NCI-H526 (cell line): ENCODE measurements at places on chromosomes 16 and 17.

GRCh38 chr17:7502987-7503386 lies 18.8 kb downstream of the POLR2A start:
- DNase-seq, result no peak

DNA sequence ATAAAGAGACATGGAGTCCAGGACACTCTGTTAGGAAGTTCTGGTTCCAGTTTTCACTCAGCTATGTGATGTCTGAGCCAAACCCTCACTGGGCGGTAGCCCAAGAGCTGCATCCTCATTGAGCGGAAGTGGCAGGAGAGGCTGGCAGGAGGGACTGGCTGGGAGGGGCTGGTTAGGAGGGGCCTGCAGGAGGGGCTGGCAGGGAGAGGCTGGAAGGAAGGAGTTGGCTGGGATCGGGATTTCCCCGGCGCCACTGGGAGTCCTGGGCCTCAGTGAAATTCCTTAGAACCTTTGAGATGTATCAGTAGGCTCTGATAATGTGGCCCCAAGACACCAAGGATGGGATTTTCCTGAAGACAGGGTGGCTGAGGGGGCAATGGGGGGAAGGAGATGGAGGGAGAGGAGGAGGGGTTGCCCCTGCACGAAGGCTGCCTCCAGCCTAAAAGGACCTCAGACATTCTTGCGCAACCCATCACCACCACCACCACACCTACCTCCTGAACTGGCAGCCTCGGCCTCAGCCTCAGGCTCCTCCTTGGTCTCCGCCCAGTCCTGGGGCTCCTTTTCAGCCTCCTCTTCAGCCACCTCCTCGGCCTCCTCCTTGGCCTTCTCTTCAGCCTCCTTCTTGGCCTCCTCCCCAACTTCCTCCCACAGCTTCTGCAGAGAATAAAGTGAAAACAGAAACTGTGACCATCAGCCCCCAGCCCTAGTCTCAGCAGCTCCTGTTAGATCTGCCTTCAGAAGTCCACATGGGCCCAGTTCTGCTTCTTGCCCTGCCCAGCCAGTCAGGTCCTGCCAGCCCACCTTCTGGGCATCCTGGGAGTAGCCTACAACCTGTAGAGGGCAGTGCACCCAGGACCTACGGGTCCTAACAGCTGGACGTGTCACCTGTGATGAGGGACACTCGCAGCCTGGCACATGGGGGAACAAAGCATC lies 31.7 kb downstream of the CNGB1 start:
- DNase-seq, result no peak

DNA sequence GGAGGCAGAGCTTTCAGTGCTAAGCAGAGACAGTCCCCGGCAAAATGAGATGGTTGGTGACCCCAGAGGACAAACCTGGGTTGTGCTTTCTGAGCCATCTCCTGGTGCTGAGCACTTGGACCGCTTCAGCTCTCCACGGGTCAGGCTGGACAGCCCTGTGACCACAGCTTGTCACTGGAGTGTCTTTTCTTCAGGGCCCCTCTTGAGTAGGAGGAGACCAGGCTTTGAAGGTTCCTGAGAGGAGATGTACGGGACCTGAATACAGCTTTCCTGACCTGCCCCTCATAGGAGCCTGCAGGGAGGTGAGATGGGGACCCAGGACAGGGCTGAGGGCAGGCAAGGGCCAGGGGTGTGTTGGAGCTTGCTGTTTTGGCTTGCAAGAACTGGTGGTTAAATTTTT lies 17.8 kb upstream of the ADGRG1 start:
- no peak for DNase-seq

DNA sequence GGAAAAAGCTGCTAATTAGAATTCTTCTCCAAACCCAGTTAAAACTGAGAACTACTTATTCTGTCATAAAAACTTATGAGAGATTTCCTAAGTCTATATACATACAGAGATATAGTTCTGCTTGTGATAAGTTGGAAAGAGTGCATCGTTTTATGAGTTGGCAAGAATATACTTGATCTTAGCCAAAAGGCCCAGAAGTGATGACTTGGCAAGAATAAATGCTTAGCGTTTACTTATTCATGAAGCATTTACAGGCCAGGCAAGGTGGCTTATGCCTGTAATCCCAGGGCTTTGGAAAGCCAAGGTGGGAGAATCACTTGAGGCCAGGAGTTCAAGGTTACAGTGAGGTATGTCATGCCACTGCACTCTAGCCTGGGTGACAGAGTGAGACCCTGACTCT lies 81.7 kb downstream of the CYB561 start:
- DNase-seq, result no peak

DNA sequence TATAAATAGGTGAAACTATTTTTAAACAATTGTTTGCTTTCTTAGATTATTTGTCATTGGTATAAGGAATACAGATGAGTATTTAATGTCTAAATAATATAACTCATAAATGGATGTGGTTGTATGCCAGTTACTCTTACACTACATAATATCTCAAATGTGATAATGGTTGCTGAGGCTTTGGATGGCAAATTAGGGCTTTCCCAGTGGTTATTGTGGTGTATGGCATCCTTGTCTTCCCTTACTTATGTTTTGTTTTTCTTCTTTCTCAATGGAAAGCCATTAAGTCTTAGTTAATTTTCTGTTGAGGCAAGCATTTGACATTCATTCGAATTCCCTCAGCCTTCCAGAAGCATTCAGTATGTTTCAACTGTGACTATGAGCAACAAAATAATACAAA lies 10.5 kb downstream of the OMG start:
- no peak for DNase-seq

DNA sequence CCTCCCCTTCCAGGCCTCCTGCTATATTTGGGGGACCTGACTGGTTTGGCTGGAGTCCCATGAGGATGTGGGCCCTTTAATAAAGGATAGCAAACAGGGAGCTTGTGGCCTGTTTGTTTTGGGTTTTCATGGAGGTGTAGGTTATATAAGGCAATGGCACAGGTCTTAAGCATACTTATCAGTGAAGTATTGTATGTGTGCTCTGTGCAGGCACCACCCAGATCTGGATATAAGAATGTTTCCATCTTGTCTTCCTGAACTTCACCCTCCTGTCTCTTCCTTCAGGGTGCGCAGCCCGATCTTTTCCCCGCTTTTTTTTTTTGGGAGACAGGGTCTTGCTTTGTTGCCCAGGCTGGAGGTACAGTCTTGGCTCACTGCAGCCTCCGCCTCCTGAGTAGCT lies 10.6 kb downstream of the SLC52A1 start:
- DNase-seq, result no peak

DNA sequence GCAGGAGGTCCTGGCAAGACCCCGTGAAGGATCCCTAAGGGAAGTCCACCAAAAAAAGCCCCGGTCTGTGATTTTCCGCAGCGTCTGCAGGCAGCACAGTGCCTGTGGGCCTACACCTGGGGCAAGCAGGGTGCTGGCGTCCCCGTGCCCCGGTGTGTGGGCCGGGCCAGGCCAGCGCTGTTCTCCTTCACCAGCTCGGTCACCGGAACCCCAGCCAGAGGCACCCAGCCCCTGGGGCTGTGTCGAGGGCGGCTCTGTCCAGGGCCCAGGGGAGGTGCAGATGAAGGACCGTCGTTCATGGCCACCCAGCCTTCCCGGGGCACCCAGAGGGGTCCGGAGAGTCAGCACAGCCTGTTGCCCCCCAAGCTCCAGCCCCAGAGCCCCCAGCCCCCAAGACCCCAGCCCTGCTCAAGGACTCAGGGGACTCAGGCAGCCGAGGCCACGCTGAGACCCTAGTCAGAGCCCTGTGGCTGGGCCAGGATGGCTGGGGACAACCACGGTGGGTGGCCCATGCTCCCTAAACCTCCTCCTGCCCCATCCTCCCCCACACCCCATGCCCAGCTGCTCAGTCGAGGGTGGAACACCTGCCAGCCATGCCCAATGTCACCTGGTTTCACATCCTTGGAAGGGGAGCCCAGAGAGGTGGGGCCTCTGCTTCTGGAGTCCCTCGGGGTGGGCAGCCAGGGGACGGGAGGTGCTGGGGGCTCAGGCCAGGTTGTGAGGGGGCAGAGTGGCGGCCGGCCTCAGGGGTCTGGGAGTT lies 5.7 kb upstream of the C1QTNF8 start:
- no peak for DNase-seq

- no peak for DNase-seq
These were observed 18.2 kb downstream of the TMEM92 start for GRCh38 chr17:50292465-50292864.

DNA sequence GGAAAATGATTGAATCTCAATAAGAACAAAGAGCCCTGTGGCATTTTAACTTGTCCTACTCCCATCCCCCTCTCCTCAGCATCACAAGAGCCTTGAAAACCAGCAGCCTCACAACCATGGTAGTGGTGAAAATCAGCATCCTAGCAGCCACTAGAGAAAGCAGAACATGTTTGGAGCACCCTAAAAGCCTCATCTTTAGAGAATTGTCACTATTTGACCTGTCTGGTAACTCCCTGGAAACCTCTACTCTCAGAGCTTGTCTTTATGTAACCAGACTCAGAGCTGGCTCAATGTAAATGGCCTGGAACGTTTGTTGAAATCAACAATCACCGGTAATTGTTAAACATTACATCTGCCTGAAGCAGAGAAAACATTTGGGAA lies 70.8 kb downstream of the MMD start:
- DNase-seq, result no peak

GRCh38 chr17:33375103-33375502 lies 82.0 kb upstream of the ASIC2 start:
- DNase-seq, result no peak

GRCh38 chr17:8448310-8448709 lies 12.6 kb downstream of the NDEL1 start:
- no peak for DNase-seq

DNA sequence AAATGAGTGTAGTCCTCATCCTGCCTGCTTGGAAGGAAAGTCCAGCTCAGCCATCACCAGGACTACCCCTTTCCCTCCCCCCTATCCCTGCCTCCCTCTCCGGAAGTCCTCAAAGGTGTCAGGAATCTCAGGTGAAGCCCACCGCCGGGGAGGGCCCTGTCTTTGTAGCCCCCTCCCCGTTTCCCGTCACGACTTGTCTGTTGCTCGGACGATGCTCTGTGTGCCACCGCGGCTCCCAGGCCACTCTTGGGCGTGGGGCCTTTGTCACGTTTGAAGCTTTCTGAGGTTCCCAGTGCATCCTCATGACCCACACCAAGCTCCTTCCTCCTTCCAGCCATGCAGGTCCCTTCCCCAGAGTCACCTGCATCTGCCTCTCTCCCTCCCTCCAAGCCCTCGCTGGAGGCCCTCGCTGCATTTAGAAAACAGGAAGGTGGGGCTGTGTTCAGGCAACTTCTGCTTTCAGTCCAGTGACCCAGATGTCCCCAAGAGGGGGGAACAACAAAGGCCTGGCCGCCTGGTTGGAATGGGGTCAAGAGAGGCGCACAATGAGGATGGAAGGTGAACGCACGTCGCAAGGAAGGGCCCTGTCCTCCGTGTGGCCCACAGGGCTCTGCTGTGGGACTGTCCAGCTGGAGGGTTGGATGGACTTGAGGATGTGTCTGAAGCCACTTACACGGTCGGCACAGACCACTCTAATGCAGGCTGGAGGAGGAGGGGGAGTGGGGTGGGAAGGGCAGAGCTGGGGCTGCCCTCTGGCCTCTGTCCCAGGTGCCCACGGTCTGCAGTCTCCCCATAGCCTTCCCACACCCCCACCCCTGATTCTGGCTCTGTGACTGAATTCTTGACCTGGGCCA lies 59.9 kb downstream of the OR1D5 start:
- no peak for DNase-seq
